ENCODE measurements at places on chromosomes 2 and 18.

DNA sequence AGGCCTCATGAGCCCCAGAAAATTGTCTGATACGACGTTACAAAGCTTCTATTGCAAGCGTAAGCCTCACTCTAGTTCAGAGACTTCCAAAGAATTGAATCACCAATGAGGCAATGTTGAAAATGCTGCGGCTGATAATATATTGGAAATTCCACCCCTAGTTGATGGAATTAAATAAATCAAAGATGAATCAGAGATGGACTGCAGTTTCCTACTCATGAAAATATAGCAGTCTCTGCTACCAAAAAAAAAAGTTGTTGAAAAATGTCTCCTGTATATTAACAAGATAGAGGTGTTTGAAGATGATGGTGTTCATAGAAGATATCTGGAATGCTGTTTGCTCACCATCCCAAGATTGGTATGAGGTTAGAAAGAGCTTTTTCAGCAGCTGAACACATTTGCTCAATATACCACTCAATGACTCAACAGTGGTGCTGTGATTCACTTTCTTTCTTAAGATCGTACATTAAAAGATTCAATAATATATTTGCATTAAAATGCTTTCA is 99.8 kb upstream of the ARHGAP28 start:
- no peak for DNase-seq

DNA sequence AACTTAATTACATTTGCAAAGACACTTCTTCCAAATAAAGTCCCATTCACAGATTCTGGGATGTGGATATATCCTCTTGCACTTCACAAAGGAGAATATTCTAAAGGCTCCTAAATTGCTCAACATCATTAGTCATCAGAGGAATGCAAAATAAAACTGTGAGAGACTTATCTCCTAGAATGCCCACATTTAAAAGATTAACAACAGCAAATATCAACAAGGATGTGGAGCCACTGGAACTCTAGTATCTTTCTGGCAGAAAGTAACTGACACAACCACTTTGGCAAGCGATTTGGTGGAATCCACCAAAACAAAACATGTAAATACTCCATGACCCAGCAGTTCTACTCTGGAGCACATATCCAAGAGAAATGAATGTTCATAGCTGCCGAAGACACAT is 4.6 kb downstream of the NEU2 start:
- no peak for DNase-seq

DNA sequence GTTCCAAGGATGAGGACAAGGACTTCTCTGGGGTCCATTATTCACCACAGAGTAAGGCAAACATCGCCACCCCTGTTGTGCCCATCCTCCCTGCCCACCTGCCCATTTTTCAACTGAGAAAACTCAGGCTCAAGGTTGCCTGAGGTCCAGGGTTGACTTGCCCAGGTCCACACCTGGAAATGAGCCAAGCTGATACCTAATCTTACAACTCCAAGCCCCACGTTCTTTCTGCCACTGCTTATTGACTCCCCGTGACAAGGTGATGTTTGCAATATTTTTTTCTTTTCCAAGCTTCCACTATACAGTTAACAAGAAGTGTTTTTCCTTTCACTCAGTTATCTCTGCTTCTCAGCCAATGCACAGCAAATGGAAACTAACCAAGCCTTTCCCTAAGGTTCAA is 39.0 kb downstream of the RNF152 start:
- no peak for DNase-seq

DNA sequence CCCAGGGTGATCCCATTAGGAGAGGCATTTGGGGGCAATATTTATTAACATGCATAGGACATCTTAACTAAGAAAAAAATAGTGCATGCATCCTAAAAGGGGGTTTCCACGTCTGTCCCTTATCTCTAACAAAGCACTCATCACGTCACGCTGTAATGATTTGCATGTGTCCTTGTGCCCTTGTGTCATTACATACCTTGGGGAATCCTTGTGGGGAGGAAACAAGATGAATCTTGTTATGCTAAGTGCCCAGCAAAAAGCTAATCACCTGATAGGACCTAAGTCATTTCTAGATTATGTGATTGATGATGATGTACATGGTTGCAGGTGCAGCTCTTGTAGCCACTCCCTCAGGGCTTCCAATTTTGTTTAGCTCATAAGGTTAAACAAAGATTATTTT is 250.9 kb downstream of the FBXO15 start:
- no peak for DNase-seq

- peak; percentile 79 for DNase-seq
These were observed at the start of gene MALL for GRCh38 chr2:110115291-110116032. Gene MALL (minus strand): TSS chr2:110115822. CDS start chr2:110115792, 30 bp downstream.

DNA sequence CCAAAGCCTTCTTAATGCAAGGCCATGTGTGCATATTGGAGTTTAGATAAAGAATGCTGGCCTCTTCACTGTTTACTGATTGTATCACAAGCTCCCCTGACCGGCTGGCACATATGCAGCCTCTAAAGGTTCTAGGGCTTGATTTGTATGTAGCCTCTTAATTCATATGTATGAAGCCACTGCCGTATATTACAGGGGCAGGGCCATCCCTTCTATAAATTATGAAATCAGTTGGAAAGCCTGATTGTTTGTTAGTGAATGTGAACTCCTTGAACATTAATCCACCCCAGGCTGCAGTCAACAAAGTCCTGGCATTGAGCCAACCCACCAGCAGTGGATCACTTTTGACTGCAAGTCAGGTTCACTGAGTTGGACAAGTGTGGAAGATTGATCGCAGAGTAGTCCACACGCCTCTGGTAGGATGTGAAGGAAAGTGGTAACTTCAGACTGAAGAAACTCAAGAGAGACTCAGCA is 61.6 kb upstream of the PARD3B start:
- DNase-seq = peak; percentile 6

DNA sequence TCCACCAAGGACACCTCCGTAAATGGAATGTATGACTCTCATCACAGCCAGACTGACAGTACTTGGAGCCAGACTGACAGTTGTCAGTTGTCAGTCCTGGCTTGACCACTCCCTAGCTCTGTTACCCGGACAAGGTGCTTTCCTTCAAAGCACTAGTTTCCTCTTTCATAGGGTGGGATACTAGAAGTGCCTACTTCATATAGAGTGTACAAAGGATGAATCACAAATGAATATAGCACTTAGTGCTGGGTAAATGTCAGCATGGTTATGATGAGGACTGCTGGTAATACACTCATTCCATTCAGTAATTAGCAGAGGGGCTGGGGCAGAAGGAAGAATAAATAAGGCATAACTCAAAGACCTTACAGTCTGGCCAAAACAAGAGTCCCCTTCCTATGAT is 91.4 kb downstream of the ARL4C start:
- DNase-seq = no peak

DNA sequence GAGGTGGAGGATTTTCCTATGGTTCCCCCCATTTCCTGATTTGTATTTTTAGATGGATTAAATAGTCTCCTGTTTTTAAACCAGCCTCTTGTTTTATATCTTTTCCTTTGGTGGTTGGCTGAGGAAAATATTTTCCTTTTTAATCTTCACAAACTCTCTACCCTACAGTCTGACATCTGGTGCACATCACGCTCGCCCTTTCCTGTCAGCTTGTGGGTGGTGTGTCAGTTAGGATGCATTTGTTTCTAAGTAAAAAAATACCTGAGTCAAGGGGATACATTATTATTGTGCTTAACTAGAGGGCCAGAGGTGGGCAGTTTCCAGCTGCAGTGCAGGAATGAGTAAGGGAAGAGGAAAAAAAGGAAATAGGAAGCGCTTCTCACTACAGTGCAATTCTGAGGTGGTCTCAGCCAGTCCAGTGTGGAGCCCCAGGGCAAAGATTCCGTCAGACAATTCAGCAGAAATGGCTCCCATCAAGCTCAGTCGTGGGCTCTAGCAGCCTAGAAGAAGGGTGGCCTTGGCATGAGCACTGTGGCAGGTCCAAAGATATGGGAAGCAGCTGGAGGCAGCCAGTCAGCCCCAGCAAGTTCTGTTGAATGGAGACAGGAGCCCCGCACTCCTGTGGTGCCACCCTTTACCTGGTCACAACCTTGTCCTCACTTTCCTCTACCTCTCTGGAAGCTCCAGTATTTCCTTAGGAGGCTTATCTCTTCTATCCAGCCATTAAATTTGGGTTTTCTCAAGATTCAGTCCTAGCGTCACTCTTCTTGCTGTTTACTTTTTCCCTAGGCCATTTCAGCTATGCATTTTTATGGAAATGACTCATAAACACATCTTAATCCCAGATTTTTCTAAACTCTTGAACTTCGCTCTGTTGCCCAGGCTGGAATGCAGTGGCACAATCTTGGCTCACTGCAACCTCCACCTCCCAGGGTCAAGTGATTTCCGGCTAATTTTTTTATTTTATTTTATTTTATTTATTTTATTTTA is 18.5 kb downstream of the SFTPB start:
- peak; percentile 3 for DNase-seq

GRCh38 chr2:149313512-149313972 is 16.8 kb upstream of the LYPD6 start:
- peak; percentile 46 for DNase-seq

DNA sequence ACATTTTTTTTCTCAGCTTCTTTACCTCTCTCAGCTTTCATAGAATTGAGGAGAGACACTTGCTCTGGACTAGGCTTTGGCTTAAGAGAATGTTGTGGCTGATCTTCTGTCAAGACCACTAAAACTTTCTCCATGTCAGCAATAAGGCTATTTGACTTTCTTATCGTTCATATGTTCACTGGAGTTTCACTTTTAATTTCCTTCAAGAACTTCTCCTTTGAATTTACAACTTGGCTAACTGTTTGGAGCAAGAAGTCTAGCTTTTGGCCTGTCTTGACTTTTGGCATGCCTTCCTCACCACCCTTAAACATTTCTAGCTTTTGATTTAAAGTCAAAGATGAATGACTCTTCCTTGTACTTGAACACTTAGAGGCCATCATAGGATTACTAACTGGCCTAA is 104.4 kb upstream of the SLC39A10 start:
- DNase-seq = no peak

- DNase-seq = no peak
These were observed 466.9 kb upstream of the CELF4 start for GRCh38 chr18:38032516-38032915.

DNA sequence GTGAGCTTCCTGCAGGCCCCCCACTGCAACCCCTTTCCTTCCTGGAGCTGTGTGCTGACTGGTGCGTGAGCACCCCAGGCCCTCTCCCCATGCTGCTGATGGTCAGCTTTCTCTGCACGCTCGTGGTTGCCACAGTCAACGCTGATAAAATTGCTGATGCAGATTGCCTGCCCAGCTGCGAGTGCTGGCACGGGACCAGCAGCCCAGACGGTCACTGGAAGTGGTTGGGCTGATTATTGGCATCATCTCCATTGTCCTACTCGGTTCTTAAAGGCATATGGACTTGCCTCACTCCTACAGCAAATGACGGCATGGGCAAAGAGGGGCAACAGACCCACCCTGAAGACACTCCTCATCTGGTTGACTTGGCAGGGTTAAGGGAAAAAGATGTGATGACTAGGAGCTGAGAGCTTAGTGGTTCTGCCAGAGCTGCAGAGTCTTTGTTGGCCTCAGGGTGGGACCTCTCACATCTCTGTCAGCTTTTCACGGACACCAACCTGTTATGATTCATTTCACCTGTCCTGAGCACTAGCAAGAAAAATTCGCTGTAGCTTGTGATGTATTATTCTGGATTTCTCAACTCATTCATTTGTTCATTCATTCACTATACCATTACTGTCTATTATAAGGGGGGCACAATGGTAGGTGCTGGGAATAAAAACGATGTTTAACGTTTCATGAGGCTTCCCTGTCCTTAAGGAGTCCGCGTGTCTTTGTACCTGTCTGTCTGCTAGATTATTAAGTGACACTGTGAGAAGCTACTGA is 38.4 kb downstream of the PAX8 start:
- DNase-seq = peak; percentile 47

GRCh38 chr18:26740396-26740795 is 125.1 kb downstream of the AQP4 start:
- DNase-seq = no peak

GRCh38 chr2:223469270-223470046 is 132.7 kb downstream of the SCG2 start:
- DNase-seq = no peak

GRCh38 chr18:36993068-36993467 is 164.1 kb downstream of the KIAA1328 start:
- no peak for DNase-seq

GRCh38 chr2:182694189-182694588 is 21.9 kb upstream of the DNAJC10 start:
- DNase-seq = no peak

DNA sequence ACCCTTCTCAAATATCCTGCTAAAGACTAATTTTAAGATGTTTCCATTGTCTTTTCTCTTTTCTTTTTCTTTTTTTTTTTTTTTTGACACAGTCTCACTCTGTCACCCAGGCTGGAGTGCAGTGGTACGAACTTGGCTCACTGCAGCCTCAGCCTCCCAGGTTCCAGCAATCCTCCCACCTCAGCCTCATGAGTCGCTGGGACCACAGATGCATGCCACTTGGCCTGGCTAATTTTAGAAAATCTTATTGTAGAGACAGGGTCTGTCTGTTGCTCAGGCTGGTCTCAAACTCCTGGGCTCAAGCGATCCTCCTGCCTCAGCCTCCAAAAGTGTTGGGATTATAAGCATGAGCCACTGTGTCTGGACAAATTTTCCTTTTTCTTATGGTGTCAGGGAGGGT is 167.5 kb downstream of the MCFD2 start:
- no peak for DNase-seq

- DNase-seq = no peak
These were observed 92.3 kb downstream of the WDSUB1 start for GRCh38 chr2:159194241-159194640.

DNA sequence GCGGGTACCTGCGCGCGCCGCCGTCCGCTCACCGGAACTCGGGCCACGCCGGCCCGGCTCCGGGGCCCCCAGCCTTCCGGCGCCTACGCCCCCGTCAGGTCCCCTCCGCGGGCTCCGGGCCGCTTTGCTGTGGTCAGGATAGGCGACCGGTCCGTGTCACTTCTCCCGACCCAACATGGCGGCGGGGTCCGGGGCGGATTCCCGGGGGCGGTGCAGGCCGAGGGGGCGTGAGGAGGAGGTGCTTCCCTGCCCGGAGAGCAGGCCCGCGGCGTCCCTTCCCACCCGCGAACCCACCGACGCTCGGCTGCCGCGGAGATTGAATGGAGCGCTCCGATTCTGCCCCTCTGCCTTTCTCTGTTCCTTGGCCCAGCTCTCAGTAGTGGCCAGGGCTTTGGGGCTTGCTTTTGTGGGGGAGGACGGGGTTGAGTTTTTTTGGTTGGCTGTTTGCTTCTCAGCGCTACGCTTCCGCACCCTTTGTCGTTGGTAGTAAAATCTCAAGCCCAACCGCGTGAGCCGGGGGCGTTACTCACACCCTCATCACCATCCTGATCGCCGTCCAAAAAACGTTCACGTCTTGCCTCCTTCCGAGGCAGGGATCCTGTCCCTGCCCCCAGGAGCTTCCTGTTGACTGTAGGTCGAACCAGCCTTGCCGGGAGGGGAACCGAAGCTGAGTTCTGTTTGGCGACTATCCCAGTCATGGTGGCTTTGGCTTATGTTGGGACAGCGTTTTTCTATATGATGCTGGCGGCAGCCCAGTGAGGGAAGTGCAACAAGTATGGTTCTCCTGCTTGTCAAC is 532 bp upstream of the YES1 start:
- DNase-seq = peak; percentile 75

DNA sequence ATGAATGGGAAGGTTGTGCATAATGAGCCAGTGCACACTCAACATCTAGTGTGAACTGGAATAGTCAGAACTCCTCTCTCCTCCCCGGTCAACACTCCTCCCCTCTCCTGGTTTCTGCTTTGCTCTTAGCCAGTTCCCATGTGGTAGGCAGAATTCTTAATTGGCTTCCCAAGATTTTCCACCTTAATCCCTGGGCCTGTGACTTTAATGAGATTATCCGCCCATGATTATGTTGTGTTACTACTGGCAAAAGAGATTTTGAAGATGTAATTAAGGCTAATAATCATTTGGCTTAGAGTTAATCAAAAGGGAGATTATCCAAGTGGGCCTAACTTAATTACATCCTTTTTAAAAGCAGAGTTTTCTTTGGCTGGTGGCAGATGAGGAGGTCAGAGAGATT is 34.2 kb upstream of the REV1 start:
- no peak for DNase-seq
